Fibroblast of skin of left quadriceps (primary cell): ENCODE measurements at places on chromosomes 6 and 20.
A peak's percentile ranks its signal among the peaks of the same experiment; 100 is the strongest.

DNA sequence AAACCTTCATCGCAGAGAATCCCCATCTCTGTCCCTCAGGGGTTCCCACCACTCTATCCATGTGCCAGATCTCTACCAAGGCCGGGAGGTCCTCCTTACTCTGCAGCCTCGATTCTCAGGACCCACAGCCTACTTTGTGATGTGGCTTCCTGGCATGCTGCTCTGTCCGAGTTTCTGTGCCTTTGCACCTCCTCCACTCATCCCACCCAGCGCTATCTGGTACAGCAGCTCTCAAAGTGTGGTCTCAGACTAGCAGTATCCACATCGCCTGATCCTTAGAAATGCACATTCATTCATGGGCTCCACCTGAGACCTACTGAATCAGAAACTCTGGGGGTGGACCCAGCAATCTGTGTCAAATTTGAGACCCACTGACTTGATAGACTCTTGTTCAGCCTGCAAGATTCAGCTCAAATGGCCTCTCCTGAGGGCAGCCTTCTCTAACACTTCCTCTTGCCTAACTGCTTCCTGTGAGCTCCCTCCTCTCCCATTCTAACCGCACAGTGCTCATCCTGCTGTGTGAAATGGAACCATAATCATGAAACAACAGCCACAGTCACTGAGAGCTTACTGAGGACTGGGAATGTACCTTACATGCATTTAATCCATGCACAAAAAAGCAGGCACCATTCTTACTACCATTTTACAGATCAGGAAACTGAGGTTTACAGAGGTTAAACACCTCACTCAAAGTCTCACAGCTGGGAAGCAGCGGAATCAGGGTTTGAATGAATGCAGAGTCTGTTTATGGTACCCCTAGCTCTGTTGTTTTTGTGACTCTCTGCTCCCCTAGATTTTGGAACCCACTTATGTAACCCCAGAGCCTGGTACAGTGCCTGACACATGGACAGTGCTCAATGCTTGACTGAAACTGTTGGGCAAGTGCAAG is 69.4 kb downstream of the JPH2 start:
- DNase-seq: no peak

DNA sequence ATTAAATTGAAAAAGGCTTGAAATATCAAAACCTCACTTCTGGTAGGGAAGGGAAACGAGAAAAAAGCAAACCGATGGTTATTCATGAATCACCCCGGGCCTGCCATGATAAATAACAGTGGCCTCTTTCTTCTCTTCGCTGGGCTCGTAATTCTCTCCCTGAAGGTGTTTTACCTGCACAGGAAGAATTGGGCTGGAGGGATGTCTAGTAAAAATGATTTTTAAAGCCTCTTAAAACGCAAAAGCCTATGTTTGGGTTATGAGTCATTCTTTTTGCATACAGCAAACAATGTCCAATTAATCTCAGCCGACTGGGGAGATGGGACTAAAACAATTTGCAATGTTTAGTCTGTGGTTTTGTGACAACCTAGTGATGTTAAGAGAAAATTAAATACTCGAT is 16.8 kb downstream of the LINC00237 start:
- DNase-seq: no peak

- DNase-seq: no peak
Measured at GRCh38 chr6:142031035-142031434, 101.7 kb upstream of the GJE1 start.

DNA sequence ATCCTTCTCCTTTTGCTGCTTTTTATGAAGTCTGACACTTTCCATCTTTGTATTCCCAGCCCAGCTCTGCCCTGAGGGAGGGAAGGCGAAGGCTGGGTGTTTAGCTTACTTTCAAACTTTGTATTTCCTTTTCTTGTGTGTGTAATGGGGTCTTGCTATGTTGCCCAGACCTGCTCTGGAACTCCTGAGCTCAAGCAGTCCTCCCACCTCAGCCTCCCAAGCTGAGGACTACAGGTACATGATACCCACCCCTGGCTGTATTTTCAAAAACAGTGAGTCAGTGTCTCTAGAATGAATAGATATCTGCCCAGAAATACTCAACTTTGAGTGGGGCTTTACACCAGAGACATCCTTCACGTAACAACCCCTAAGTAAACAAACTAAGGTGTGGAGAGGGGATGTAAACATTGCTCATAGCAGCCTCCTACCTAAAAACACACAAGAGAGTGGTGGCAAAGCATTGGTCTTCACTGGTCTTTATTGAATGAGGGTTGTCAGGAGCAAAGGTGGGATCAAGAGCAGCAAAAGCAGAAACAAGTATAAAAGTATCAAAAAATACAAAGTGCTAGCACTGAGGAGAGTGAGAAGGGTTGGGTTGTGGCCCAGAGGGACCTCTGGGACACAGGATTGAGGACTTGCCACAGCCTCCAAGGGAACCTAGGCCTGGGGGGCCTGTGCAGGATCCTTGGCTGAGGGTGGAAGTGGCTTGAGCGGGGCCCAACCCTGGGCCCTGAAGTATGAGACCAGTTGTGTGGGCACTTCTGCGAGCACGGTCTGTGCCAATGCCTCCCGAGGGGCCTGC is 10.2 kb downstream of the SPAG4 start:
- no peak for DNase-seq

- DNase-seq: peak; percentile 31
Measured at GRCh38 chr6:56374841-56375369, 127.5 kb upstream of the COL21A1 start.

DNA sequence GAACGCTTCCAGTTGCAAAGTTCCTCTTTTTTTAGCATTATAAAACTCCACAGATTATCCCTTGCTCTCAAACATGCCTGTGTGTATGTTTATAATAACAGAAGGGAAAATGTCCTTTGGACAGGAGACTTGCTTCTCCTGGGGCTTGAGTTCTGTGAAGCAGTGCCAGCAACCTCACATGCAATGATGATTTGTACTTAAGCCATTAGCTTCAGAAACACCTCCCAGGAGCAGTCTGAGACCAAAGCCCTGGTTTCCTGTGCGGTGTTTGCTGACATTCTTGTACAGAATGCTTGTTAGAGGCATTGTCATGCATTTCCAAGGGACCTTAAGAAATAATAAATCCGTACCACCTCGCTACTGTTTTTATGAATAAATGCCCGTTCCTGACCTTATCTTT is 752.8 kb downstream of the CBLN4 start:
- DNase-seq: no peak

DNA sequence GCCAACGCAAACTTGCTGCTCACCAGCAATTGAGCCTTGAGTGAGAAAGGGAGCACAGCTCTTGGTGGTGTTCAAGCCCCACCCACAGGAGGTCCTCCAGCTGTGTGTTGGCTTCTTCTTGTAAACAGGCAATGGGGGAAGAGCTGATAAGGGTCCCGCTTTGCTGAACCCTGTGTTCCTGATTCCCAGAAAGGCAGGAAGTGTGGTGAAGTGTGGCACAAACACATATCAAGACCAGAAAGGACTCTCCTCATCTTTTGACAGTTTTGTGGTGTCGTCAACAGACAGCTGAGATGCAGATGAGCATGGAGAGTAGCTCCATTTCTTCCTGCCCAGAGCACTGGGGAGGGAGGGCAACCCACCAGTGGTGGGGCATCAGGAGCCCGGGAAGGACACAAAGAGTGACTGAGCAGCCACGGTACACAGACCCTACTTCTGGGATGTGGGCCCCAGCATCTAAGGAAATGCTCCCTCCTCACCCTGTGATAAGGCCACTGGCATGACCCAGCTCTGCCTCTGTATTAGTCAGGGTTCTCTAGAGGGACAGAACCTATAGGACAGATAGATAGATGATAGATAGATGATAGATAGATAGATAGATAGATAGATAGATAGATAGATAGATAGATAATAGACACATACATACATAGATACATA is 188.9 kb upstream of the TAB2 start:
- DNase-seq: no peak

GRCh38 chr20:59823491-59824259 is 109.8 kb downstream of the SYCP2 start:
- DNase-seq: no peak
